GM12891 (cell line): ENCODE measurements at places on chromosomes 2 and 18.

DNA sequence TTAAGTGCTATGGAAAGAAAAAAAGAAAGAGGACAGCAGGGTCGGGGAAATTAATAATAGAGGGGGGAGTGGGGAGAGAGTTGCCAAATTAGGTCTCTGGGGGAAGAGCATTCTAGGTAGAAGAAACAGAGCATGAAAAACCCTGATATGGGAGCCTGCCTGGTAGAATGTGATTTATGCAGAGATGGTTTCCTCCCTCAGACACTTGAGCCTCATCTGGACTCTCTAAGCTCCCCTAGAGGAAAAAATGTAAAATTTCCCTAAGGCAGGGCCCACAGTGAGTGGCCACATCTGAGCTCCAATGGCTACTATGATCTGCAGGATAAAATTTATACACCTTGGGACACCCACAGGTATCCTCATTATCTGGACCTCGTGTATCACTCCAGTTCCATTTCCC lies 20.6 kb upstream of the EPAS1 start:
- no peak for DNase-seq

GRCh38 chr2:189362283-189362682 lies 79.0 kb upstream of the WDR75 start:
- DNase-seq: no peak

DNA sequence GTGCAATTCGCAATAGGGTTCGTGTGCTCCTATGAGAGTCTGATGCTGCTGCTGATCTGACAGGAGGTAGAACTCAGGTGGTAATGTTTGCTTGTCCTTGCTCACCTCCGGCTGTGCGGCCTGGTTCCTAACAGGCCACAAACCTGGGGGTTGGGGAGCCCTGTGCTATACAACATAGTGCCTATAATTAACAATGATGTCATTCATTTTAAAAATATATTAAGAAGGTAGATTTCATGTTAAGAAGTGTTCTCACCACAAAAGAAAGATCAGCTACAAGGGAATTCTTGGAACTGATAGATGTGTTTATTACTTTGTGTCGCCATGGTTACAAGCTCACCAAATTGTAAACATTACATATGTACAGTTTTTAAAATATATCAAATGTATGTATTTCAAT lies 200.5 kb downstream of the GRB14 start:
- no peak for DNase-seq

DNA sequence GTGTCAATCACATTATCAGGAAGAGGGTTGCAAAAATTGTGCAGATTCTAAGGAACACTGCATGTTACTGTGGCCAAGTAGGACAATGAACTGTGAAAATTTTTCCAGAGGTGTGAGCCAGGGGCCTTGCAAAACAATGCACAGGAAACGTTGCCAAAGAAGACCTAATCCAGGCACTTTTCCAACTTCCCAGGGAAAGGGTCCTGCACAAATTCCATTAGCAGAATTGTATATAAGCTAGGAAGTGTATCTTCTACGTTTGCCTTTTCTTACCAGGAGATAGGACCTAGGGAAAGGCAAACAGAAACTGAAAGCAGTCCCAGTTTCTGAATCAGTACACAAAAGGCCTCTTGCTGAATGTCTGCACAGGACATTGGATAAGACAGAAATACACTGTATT lies 1888.3 kb upstream of the CELF4 start:
- no peak for DNase-seq

DNA sequence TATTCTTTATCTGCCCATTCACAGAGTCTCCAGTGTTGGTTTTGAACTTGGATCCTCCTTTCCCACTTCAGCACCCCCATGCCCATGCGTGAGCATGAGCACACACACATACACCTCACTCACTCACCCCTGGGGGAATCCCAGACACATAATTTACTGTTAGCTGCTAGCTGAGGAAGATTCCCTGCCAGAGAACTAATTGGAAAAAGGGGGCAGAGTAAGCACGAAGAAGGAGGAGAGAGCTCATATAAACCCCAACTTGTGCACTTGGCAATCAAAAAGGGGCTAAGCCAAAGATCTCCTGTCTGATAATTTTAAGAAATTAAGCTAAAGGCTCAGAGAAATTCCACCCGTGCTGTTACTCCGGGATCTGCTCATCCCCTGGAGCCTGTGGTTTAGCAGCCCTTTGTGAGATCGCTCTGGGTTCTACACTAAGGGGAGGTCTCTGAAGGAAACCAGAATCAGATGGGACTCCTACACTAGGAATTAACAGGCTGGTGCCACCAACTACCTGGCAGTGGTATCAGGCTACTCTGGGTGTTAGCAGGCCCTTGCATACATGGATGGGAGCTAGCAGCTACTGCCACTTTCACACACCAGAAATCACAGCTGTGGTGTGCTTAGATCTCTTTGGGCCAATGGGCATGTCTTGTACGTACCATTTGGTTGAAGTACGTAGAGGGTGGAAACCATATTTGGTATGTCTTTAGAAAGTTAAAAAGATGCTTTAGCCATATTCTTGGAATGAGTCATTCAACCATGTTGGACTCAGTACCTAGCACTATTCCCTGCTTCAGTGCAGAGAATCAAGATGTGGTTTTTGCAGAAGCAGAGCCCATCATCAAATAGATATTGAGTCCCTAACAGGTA lies 95.6 kb upstream of the SLC14A2 start:
- DNase-seq: no peak

DNA sequence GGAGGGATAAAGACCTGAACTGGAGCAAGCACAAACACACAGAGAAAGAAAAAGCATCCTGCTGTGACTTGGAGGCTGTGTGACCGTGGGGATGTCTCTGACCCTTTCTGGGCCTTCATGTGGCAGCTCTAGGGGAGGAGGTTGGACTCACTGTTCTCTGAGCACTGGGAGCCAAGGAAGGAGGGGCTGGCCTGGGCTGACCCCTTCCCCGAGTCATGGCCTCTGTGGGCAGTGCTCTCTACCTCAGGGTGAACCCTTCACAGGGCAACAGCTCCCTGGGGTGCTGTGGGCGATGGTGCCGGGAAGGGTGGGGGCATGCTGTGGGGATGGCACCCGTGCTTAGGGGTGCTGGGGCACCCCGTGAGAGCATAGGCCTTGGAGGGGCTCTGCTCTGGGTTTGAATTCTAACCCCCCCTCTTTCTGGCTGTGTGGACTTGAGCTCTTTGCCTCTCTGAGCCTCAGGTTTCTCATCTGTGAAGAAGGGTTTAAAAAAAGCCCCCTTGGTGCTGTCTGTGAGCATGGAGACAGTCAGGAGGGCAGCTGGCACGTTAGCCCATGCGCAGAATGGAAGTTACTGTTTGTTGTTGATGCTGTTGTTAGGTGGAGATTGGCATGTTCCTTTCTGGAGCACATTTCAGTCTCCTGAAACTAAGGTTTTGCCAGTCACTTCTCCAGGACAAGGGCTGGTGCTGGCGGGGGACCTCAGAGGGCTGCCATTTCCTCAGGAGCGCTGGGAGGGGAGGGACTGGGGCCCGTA lies 700 bp downstream of the TOGARAM2 start:
- no peak for DNase-seq

GRCh38 chr2:188853307-188853706 lies 120.9 kb upstream of the COL3A1 start:
- DNase-seq: no peak

- DNase-seq: no peak
Observed at GRCh38 chr2:198498516-198498915, 694.1 kb downstream of the PLCL1 start.

DNA sequence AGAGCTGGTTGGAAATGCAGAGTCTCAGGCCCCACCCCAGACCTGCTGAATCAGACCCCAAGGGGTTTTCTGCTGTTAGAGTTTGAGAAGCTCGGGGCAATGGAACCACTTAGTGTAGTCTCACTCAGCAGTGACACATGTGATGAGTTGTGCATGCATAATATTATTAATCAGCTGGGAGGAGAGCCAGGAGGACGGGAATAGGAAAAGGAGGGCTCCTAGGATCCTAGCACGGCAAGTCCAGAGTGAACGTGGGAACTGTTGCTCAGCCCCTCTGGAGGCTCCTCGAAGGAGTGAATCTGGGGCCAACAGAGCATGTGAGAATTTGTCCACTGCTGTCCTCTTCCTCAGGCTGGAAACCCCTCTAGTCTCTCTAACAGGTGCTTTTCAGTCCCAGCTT lies 87.1 kb downstream of the HS1BP3 start:
- DNase-seq: no peak

GRCh38 chr2:223797811-223798721 lies 39.3 kb downstream of the AP1S3 start:
- peak; percentile 38 for DNase-seq

DNA sequence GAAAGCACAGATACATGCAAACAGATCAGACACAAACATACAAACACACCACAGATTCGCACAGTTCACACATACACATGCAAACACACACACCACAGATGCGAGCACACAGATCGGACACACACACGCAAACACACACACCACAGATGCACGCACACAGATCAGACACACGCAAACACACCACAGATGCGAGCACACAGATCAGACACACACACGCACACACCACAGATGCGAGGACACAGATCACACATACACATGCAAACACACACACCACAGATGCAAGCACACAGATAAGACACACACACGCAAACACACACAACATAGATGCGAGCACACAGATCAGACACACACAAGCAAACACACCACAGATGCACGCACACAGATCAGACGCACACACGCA lies 149.0 kb downstream of the PXDN start:
- no peak for DNase-seq

- no peak for DNase-seq
Observed at GRCh38 chr2:38239452-38239851, 137.6 kb downstream of the ATL2 start.

- DNase-seq: no peak
Observed at GRCh38 chr2:98464772-98465310, 20.2 kb downstream of the INPP4A start.

DNA sequence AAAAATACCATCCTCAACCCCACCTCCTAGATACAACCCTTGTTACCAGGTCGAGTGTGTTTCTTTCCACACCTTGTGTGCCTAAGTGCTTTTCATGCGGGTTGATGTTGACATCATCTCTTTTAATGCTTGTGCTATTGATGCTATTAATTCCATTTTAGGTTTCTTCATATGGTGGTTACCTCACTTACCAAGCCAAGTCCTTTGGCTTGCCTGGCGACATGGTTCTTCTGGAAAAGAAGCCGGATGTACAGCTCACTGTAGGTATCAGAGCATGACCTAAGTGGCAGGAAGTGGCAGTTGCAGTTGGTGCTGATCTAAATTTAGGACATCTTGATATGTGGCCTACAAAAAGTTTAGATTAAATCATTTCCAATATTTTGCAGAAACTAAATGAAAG lies 149.9 kb upstream of the TTC39C start:
- no peak for DNase-seq

DNA sequence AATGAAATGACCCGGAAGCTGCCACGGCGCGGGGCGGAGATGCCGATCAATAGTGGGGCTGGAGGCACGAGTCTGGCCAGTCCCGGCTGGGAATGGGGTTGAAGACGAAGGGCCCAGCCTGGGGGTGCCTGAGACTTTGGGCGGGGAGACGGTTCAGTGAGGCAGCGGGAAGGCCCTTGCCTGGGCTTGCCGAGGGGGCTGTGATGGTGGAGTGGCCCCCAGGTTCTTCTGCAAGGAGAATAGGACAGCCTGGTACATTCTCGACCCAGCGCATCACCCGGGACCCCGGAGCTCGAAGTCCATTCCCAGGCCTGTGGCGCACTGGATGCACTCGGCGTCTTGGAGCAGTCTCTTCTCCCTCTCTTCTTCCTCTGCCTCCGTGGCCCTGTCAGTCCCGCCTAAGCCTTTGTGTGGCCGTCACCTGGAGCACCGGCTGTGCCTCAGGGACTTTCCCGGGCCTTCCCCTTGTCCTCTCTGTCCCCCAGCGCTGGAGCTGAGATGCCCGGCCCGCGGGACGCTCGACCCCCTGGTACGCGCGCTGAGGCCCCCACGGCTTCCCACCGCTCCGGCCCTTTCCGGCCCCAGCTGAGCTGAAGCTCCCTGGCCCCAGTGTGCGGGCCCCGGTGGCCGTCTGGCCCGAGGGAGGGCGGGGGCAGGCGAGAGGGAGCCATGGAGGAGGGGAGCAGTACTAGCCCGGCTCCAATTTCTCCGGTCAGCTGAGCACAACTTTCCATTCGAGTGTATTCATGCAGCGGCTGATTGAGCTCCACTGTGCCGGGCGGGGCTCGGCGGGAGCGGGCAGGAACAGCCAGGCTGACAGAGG lies 8.0 kb downstream of the SIX3 start:
- DNase-seq: no peak

DNA sequence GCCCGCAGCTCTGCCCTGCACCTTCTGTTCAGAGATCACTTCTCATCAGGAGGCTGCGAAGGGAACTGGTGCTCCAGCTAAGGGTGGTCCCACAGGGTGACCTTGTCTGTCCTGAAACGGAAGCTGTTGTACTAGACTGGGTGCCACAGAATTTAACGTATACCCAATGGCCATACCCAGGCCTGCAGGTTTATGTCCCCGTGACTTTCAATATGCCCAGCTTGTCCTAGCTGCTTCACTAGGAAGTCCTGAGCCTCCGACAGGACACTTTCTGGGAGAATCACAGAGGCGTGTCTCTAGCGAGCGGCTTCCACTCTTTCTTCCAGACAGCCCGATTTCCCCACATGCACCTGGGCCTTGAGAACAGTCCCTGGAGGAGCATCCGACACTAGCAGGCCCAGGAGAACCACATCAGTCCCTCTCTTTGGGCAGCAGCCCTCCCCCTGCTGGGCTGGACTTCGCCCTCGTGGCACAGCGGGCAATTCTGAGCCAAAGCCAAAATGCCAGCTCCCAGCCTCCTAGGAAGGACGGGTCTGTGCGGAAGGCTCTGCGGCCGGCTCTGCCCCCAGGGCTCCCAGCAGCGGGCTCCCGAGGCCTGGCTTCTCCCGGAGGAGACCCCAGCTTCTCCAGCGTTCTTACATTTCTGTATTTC lies 91.9 kb upstream of the OTOS start:
- no peak for DNase-seq

GRCh38 chr2:99365661-99366060 lies 28.5 kb downstream of the EIF5B start:
- no peak for DNase-seq

GRCh38 chr2:204170411-204170810 lies 233.8 kb downstream of the ICOS start:
- no peak for DNase-seq

DNA sequence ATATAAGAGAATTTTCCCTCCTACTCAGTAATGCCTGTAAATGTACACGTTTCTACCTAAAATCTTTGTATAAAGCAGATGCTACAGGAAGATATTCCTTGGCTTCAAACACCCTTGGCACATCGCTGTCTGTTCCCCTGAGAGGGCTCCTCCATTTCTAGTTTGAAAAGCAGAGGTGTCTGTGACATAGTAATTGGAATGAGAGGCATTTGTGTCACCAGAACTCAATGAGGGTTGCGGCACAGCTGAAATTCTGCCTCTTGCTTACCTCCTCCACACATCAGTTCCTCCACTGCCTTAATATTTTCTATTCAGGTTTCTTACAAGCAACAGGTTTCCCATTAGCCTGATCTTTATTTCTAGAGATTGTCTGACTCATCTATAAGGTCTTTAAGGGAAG lies 359.9 kb upstream of the DCC start:
- no peak for DNase-seq

DNA sequence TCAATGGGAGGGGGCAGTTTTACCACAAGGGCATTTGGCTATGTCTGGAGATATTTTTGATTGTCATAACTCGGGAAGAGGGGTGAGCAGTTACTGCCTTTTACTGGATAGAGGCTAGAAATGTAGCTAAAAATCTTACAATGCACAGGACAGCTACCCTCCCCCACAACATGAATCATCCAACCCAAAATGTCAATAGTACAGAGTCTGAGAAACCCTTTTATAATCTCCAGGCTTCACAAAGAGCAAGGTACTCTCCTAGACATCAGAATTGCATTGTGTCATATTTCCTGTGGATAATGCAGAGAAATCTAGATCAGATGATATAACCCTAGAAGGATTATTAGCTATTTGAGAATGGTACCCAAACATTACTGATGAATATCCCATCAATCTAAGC lies 277.1 kb upstream of the NRP2 start:
- no peak for DNase-seq
